ENCODE measurements at places on chromosomes 13 and 19.

DNA sequence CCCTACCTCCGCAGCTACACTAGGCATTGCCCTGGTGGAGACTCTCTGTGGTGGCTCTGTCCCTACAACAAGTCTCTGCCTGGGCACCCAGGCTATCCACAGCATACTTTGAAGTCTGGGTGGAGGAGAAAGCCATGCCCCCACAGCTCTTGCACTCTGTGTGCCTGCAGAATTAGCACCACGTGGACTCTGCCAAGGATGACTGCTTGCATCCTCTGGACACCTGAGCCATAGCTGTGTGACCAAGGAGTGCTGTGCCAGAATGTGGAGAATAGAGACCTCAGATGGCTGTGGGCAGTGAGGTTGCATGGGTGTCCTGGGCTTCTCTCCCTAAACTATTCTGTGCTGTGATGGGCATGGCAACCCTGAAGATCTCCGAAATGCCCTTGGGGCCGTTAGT, 21.2 kb upstream of the MCF2L start:
- DNase-seq, result no peak

- no peak for DNase-seq
These were observed 1644.1 kb downstream of the SLITRK5 start for GRCh38 chr13:89315287-89315686.

- DNase-seq, result no peak
These were observed 2.3 kb upstream of the PRKACA start for GRCh38 chr19:14119644-14120496.

DNA sequence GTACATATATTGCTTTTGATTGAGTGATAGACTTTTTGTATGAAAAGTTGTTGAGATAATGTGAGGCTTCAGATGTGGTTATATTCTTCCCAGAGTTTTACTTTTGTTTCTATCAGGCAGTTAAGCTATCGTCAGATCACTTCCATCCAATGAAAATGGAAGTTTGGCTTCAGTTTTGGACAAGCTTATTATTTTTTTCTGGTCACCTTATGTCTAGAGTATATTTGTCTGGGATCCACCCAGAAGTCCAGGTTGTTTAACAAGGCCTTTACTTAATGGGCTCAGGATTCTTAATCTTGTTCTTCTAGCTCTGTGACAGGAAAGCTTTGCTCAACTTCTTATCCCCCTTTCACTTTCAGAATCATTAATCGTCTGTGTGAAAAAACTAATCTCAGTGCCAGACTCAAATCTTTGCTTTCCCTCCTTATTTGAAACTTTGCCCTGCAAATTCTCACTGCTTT, 150.9 kb downstream of the PDS5B start:
- DNase-seq, result no peak

All from myocyte (in vitro differentiated cells).